ENCODE measurements at places on chromosomes 3 and 15. TPM values are rescaled to one million over a fixed set of nuclear protein-coding genes. Genes with fewer than 3 reads are reported as not detected.

KBTBD8 gene
- 3.4 TPM for polyA plus RNA-seq

CCDC39 gene
- polyA plus RNA-seq: not detected

UNC13C gene
- not detected for polyA plus RNA-seq

NOX5 gene
- polyA plus RNA-seq: 0.04 TPM

DNA sequence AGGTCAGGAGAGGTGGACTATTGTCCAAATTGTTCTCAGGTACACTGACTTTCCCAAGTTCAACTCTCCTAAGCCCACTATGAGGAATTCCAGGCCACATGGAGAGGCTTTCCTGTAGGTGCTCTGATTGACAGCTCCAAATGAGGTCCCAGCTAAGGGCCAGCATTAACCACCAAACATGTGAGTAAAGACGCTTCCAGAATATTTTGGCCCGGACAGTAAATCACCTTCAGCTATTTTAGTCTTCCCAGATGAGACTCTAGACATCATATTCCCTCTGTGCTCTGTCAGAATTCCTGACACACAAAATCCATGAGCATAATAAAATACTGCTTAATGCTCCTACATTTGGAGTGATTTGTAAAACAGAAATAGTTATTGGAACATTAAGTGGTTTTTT is 135.5 kb downstream of the TGFBR2 start:
- no peak for DNase-seq

DNA sequence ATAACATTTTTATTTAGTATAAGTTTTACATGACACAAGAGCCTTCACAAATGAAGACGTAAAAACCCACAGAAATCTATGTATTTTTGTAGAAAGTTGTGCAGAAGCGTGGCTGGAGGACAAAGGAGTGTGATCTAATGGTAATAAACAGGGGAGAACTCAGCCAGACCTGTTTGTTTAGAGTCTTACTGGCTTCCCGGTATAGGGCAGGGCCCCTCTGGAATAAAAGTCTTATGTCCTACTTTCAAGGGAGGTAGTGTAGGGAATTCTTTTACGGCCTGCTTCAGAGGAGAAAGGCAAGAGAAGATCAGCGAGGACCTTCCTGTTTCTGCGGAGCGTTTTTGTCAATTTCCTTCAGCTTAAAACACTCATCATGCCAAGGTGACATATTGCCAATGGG is 103.6 kb downstream of the TGFBR2 start:
- no peak for DNase-seq

Data from small intestine (tissue), 16 donors.